ENCODE measurements at places on chromosomes 11 and 22.

GRCh38 chr22:28937206-28938025 lies 54.0 kb downstream of the ZNRF3 start:
- DNase-seq, result no peak

GRCh38 chr11:88051396-88051795 lies 123.8 kb downstream of the RAB38 start:
- DNase-seq, result no peak

GRCh38 chr11:111312076-111312475 lies 13.7 kb downstream of the POU2AF3 start:
- no peak for DNase-seq

DNA sequence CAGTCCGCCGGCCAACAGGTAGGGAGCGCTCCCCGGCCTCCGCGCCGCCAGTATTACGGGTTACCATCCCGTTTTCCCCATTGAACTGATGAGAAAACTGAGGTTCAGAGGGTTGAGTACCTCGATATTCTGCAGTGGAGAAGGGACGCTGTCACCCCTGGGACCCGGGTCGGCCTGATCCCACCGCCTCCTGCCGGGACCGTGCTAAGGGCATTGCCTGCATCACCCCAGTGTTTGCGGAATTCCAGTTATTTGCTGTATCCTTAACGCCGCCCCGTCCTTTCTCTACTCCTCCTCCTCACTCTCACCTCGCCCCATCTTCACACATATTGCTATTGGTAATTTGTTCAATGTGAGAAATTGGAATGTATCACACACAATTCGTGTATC lies 370 bp upstream of the A4GALT start:
- no peak for DNase-seq

GRCh38 chr11:66639066-66639813 lies 737 bp downstream of the RBM4 start:
- peak; percentile 58 for DNase-seq

DNA sequence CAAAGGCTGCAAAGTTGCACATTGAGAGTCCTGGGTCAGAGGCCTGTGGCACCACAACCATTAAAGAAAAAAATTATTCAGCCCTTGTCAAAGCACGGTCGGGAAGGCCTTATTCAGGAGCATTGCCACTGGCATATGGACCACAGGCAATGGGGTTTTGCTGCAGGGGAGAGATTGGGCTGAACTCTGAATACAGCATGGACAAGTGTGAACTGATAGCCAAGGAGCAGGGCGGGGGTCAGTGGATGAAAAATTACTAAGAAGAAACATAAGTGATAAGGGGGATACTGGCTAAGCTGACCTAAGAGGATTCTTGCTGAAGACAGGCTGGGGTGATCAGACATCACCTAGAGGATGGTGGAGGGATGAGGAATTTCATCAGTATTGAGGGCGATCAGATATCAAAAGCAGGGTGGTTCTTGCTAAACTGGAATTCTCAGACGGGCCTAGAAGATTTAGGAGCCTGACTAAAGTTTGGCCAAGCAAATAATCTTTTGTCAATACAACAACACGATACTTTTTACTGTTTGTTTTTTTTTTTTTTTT lies 3.3 kb upstream of the DGCR8 start:
- no peak for DNase-seq

All from central memory CD4-positive, alpha-beta T cell (primary cell).